ENCODE measurements at places on chromosomes 16 and 17. TPM values are rescaled to one million over a fixed set of nuclear protein-coding genes. Genes with fewer than 3 reads are reported as not detected.
A peak's percentile ranks its signal among the peaks of the same experiment; 100 is the strongest.

- DNase-seq = no peak
These were observed 17.2 kb upstream of the RBFOX3 start for GRCh38 chr17:79627766-79628690.

DNA sequence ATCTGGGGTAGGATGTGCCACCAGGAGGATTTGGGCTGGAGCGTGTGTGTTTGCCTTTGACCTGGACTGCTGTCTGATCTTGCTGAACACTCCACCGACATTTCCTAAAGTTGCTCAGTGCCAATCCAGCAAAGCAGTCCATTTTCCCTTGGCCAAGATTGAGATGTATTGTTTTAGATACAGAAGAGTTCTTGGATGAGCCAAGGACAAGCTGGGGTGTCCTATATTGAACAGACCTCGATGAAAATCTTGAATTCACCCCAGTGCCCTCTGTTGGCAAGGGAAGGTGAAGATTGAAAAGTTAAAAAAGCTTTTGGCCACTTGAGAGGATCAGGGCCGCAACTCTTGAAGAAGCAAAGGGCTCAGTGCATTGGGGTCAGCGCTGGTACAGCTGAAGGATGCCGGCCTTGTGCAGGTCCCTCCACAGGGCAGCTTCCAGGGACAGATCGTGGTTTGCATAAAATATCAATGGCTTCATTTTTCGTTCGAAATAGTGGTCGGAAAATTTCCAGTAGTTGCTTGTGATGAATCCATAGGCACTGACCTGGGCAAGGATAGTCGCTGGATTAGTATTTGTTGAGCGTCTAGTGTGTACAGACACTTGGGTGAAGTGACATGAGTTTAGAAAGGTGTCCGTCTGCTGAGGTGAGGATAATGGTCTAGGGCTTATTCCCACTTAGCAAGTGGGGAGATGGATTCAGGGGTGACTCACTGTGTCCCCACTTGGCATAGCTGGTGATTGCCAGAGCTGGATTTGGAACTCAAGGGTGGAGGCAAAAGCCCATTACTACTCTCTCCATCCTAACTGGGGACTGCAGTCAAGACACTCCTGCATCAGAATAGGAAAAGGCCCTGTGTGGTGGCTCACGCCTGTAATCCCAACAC lies 19.7 kb downstream of the ST6GALNAC2 start:
- DNase-seq = no peak

CTRB1 gene
- polyA plus RNA-seq = not detected

DNA sequence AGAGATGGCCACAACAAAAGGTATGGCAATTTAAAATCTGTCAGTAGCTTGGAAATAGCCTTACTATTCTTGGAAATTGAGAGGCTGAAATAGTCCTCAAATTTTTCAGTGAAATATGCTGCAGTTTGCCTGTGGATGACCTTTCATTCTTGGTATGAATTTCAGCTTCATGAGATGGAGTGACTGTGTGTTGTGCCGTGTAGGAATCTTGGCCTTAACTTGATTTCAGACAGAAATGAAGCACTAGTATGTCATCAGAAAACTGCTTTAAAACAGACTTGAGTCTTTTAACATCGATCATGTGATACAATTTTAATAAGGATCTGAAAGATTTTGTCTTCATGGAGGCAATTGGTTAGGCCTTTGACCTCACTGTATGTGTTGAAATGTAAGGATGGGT lies 247.2 kb downstream of the CNTNAP4 start:
- no peak for DNase-seq

KRTAP4-9 gene
- polyA plus RNA-seq = not detected

DNA sequence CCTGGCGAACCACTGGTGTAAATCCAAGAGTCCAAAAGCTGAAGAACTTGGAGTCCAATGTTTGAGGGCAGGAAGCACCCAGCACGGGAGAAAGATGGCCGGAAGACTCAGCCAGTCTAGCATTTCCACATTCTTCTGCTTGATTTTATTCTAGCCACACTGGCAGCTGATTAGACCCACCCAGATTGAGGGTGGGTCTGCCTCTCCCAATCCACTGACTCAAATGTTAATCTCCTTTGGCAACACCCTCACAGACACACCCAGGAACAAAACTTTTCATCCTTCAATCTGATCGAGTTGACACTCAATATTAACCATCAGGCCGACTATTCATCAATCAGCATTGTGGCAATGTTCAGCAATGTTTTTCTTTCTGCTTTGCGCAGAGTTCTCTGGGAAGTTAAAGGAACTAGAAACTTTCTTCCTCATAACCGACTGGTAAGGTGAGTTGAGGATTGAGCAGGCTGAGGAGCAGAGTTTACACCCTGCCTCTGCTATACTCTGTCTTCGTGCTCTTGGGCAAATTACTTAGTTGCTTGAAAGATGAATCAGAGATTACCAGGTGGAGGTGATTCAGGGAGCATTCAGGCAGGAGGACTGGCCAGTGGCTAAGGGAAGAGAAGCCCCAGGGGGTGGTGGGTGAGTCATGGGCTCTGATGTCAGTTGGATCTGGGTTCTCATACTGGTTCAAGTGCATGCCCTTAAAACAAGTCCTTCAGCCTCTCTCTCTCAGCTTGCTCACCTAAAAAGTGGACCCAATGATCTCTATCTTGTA lies 28.2 kb upstream of the BRD7 start:
- peak; percentile 99 for DNase-seq

- DNase-seq = no peak
These were observed 60.5 kb downstream of the TK2 start for GRCh38 chr16:66489385-66489784.

- DNase-seq = no peak
These were observed 66.5 kb downstream of the MGAT5B start for GRCh38 chr17:76934561-76935320.

DNA sequence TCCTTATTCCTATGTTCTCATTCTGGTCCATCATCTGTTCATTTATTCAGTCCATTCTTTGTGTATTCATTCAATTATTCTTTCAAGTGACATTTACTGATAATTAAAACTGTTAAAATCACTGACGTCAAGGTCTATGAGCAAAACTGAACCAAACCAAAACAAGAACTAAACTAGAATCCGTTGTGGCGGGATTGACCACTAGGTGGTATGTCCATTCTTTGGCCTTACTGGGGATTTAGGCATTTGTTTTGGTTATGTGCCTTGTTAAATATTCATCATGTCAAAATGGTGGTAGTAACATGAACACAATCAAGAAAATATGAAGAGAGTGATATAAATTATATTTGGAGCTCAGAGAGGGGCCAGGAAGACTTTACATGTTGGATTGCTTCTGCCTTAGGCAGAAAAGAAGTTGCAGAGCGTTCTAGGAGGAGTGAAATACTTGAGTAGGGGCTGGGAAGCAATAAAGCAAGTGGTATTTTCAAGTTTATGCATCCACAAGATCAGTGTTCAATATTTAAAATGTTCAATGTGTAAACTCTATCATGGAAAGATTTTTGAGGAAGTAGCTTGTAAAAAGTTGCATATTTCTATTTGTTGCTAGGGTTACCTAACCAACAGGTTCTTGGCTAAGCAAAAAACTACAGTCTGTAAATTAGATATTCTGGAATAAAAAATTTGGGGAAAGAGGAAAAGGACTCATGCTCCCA lies 129.0 kb downstream of the CDH13 start:
- DNase-seq = no peak

- DNase-seq = no peak
These were observed 20.1 kb downstream of the MPRIP start for GRCh38 chr17:17062356-17062755.

DNA sequence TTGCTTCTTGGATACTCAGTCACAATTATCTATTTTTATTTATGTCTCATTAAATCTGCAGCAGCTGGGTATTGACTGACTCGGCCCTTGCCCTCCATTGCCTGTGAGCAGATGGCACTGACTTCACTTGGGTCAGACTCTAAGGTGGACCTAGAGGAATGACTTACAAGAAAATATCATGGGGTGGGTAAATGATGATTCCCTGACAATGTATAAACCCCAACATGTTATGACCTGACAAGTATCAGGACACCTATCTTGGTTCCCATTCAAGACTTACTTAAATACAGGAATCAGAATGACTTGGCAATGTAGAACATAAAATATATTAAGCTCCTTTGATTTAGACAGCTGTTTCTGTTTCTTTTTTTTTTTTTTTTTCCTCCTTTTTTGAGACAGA lies 953.5 kb downstream of the CDH11 start:
- no peak for DNase-seq

DNA sequence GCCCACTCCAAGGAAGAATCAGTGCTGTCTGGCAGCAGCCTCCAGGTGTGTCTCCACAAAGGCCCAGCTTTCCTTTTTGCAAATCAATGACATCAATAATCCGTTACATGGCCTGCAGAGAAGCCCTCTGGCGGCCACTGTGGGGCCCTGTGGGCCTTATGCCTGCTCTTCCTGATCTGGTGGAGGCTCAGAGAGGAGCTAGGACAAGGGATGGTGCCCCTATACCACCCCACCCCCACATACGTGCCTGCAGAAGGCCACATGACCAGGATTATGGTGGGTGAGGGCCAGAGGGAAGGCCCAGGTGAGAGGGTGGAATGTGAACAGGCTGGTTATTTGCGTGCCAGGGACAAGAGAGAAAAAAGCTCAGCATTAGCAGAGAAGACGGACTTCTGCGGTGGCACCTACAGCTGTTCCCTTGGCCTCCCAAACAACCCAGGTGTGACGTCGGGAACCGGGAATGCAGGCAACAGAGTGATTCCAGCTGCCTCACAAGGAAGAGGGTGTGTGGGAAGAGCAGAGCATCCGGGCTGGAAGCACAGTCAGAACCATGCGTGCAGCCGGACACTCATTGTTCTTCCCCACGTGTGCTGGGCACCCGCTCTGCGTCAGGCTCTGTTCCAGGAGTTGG lies 22.5 kb downstream of the EIF4A3 start:
- no peak for DNase-seq

DNA sequence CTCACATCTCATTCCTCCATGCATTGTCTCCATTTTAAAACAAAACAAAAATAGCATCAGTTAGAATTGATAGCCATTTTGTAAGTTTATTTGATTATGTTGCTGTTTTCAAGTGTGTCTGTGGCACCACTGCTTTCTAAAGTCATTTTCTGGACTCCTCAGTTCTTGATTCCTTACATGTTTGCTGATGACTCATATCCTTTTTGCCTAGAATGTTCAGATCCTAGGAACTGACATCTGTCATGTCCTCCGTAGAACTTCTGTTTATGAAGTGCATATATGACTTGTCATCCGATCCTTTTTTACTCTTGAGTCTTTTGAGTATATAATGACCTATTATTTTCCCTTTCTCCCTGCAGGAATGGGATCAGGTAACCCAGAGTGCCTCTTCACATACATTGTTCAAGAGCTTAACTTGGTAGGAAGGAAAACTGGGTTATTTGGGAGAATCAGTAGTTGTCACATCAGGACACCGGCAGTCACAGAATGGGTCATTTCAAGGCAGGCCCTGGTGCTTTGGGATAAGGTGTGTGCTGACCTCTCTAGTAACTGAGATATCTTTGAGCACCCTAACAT lies 69.2 kb downstream of the MAP2K4 start:
- peak; percentile 35 for DNase-seq

DNA sequence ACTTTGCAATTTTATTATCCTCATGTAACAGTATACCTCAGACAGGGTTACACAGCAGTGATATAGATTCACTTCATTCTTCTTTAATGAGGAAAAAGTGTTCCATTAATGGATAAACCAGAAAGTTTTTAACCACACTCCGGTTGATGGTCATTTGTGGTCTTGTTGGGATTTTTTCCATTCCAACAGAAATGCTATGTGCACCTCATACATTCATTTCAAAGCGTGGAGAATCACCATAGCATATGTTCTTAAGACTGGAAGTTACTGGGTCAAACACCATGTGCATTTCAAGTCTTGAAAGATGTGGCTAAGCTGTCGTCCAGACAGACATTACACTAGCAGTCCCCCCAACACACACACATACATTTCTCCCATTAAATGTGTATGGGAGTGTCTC lies 245.8 kb upstream of the CDH5 start:
- no peak for DNase-seq

ITGAL gene
- not detected for polyA plus RNA-seq

DNA sequence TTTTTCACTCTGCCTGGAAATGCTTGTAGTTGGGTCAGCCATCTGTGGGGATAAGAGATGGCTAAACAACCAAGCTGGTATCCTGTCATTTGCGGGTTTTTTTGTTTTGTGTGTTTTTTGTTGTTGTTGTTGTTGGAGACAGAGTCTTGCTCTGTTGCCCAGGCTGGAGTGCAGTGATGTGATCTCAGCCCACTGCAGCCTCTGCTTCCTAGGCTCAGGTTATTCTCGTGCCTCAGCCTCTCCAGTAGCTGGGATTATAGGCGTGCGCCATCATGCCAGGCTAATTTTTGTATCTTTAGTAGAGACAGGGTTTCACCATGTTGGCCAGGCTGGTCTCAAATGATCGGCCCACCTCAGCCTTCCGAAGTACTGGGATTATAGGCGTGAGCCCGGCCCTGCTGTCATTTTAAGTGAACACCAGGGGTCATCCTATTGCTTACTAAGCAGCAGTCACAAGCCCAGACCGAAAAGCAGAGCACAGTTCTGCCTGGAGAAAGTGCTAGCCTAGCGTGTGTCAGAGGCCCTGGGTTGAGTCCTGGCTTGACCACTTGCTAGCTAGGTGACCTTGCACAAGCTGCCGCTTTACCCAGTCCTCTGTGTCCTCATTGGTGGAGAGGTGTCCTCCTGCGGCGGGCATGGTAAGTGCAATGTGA lies 4.6 kb downstream of the SMCR8 start:
- DNase-seq = no peak

CCDC154 gene
- not detected for polyA plus RNA-seq

RCVRN gene
- polyA plus RNA-seq = not detected

- no peak for DNase-seq
These were observed 8.9 kb upstream of the ULK2 start for GRCh38 chr17:19876529-19877161.

DNA sequence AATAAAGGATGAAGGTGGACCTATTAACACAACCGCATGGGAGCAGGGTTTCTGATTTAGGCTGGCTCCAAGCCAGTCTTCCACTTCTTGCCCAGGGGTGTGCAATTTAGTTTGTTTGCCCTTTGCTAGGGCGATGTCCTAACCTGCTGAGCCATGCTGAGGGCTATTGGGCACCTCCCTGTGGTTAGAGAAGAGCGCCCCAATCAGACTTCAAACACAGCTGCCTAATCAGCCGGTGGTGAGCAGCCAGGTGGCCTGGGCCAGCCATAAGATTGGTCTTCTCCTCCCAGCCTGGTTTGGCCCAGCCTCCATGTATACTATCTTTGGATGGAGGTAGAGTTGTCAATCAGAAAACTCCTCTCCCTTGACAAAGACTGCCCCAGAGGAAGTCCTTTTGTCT lies 15.7 kb downstream of the TMEM94 start:
- no peak for DNase-seq

PRM1 gene
- polyA plus RNA-seq = not detected

DNA sequence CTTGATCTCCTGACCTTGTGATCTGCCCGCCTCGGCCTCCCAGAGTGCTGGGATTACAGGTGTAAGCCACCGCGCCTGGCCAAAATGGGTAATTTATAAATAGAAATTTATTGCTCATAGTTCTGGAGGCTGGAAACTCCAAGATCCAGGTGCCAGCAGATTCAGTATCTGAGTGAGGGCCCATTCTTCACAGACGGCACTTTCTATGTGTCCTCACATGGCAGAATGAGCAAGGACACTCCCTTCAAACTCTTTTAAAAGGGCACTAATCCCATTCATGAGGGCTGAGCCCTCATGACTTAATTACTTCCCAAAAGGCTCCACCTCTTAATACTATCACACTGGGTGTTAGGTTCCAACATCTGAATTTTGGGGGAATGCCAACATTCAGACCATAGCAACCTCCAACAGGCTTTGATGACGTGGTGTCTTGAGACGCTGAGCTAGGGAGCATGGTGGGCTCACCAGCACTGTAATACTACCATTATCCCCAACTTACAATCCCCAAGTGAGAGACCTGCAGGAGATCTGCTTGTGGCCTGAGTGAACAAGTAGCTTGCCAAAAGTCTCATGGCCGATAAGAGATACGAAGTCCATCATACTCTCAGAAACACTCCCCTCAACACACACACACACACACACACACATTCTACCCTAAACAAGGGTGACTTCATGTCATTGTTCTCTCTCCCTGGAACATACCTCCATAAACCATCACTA lies 8.5 kb downstream of the CMTM4 start:
- DNase-seq = no peak

All from keratinocyte (primary cell).